Vagina (tissue), 2 donors: ENCODE measurements at places on chromosomes 5 and 9. TPM values are rescaled to one million over a fixed set of nuclear protein-coding genes. Genes with fewer than 3 reads are reported as not detected.

LEAP2 gene
- 4.2 TPM for total RNA-seq

C6 gene
- 2.0 TPM for total RNA-seq

PCA3 gene
- total RNA-seq, result not detected

IL3 gene
- total RNA-seq, result not detected

MYOZ3 gene
- total RNA-seq, result not detected

LMBRD2 gene
- total RNA-seq, result 5.6 TPM

OR1J2 gene
- not detected for total RNA-seq

C5orf46 gene
- total RNA-seq, result not detected

SH3RF2 gene
- total RNA-seq, result 48.4 TPM

IL5 gene
- total RNA-seq, result not detected

SLC46A2 gene
- not detected for total RNA-seq

PCDHB16 gene
- 12.3 TPM for total RNA-seq

LCN2 gene
- 136 TPM for total RNA-seq

LRRC70 gene
- 9.6 TPM for total RNA-seq

RANBP3L gene
- total RNA-seq, result 3.2 TPM

TLX3 gene
- not detected for total RNA-seq

TRIM36 gene
- 2.2 TPM for total RNA-seq

PCDHGA10 gene
- 10.6 TPM for total RNA-seq

CCL27 gene
- not detected for total RNA-seq

RPL12 gene
- 2,572 TPM for total RNA-seq

CCL28 gene
- total RNA-seq, result 0.74 TPM

PDZD2 gene
- total RNA-seq, result 42.7 TPM

SOX30 gene
- total RNA-seq, result not detected

CDC20B gene
- total RNA-seq, result not detected

MOB3B gene
- 11.0 TPM for total RNA-seq

SPTLC1 gene
- 68.5 TPM for total RNA-seq

PCDHA1 gene
- not detected for total RNA-seq

F12 gene
- total RNA-seq, result 5.2 TPM

MAMDC4 gene
- 3.2 TPM for total RNA-seq

BAG1 gene
- 127 TPM for total RNA-seq

AHRR gene
- 11.3 TPM for total RNA-seq

DDX4 gene
- not detected for total RNA-seq
